ENCODE measurements at places on chromosomes 1 and 21. TPM values are rescaled to one million over a fixed set of nuclear protein-coding genes. Genes with fewer than 3 reads are reported as not detected.
A peak's percentile ranks its signal among the peaks of the same experiment; 100 is the strongest.

ST6GALNAC3 gene
- polyA plus RNA-seq: 5.0 TPM

DNA sequence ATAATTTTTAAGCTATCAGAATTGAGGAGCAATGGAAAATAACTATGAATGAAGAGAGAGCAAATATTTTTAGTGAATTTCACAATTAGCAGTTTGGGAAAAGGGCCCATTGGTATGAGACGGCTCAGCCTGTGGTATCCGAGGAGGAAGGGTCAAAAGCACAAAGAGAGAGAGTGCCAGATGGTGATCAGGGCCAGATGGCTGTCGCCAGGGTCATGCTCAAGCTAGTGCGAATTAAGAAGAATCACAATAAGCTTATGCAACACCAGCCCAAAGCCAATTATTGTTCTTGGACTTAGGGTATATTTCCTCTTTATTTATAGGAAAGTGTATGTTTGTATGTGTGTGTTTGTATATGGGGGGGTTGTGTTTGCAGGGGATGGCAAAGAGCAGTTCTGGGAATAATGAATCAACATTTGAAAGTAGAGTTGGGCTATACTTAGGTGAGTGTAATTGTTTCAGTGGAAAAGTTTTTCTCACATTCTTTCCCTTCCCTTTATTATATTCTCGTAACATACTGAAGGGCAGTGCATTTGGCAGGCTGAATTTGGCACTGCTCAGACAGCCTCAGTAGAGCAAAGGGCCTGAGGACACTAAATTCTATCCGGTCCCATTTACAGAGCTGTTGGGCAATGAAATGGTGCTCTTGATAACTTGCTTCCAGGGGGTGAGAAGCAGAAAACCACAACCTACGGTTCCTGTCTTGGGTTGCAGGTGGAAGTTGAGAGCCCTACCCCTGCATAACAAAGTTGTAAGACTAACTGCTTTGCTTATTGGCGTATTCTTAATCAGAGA, 19.5 kb upstream of the DDR2 start:
- DNase-seq: no peak

KCNQ4 gene
- 35.5 TPM for polyA plus RNA-seq

RGS8 gene
- 0.04 TPM for polyA plus RNA-seq

PKP1 gene
- polyA plus RNA-seq: 4.6 TPM

GRCh38 chr1:213287987-213288386, 236.9 kb downstream of the RPS6KC1 start:
- DNase-seq: no peak

GRCh38 chr21:39575775-39576174, 37.0 kb upstream of the B3GALT5 start:
- no peak for DNase-seq

PROK1 gene
- polyA plus RNA-seq: not detected

DNA sequence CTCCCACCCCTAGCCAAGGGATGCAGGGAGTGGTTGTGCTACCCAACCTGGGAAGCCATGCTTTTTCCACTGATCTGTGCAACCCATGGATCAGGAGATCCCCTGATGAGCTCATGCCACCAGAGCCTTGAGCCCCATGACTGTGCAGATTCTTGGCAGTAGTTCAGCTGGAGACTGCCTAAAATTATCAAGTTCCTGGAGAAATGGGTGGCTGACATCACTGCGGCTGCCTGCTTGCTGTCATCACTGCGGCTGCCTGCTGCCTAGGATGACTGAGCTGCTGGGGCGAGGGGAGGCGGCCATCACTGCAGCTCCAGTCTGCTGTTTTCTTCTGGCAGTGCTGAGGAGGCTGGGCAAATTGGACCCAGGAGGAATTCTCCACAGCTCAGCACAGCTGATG, 159.2 kb downstream of the AGBL4 start:
- DNase-seq: no peak

RNPEP gene
- polyA plus RNA-seq: 18.6 TPM

MTARC2 gene
- polyA plus RNA-seq: 14.9 TPM

- no peak for DNase-seq
These were observed 5.2 kb upstream of the VSIG8 start for GRCh38 chr1:159867664-159868026.

- no peak for DNase-seq
These were observed 17.5 kb upstream of the RAB4A start for GRCh38 chr1:229253151-229253974.

DNA sequence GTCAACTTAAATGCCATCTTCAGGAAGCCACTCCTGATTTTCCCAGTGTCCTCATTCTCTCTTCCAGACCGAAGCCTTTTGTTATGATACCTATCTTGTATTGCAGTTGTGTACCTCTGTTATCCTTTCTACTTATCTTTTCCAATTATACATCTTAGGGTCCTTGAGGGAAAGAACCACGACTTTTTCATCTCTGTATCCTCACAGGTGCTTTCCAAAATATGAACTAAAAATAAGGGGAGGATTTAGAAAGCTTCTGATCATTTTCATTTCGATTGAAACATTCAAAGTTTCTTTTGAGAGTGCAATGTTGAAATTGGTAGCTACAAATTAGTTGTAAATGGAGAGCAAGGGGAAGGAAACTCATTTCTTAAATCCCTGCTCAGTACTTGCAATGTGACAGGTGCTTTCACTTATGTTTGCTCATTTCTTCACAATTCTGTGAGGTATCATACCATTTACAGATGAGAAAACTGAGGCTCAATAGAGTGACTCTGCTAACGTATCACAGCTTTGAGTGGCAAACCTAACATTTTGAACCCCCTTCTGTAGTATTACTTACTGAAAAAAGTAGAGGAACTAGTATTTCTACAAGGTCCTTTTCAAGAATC, 24.2 kb downstream of the SLC19A2 start:
- DNase-seq: no peak

- no peak for DNase-seq
These were observed 149.6 kb downstream of the RHOU start for GRCh38 chr1:228884615-228885566.

GJA9 gene
- 0.33 TPM for polyA plus RNA-seq

DNA sequence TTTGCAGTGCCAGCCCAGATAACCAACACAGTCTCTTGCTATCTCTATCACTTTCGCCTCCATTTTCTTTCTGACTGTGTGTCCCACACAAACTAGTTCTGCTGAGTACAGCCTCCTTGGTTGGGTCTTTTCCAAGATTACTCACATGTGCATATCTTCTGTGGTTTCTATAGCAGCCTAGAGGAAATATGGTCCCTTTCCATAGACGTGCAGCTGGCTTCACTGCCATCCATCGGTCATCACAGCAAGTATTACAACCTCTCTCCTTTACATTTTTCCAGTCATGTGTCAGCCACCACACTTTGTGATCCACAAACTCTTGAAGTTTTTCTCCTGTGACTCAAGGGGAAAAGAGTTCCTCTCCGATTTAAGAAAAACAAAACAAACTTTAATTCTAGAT, 893.4 kb upstream of the ADGRL4 start:
- no peak for DNase-seq

- DNase-seq: no peak
These were observed 730 bp downstream of the CDC42 start for GRCh38 chr1:22053017-22053860.

- no peak for DNase-seq
These were observed 1156.5 kb downstream of the NCAM2 start for GRCh38 chr21:22154579-22155274.

SLFNL1 gene
- polyA plus RNA-seq: 0.59 TPM

DNA sequence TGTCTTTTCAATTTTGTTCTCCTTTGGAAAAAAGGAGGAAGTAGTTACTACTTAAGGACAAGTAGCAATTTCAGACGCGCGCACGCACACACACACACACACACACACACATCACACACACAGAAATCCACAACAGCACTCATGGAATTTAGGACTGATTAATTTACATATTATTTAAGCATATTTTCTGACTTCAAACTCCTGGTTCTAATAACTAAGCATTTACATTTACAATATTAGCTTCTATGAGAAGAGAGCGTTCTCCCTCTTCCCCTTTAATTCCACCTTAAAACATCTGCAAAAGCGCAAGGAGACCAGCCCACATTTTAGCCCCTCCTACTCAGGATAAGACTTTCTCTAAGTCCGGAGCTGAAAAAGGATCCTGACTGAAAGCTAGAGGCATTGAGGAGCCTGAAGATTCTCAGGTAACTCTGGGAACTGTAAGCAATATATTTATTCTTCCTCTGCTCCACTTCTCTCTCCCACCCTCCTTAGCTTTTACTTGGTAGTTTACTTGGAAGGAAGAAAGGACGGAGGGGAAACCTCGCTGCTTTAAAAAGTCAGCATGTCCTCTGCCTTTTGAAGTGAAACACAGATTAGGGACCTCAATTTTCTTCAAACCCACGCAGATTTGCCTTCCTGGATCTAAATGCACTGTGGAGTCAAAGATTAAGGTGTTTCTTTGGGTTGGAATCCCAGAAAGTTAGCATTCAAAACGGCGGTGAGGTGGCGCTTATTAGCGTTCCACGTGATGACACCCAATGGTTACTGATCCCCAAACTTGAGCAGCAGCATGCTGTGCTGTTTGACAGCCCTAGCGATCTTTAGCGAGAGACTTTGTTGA, at the start of gene PLA2G4A:
Gene PLA2G4A (plus strand): TSS at position 339 of the 844 bp plus-strand sequence. CDS start 25,406 bp downstream, outside the sequence.
- peak; percentile 78 for DNase-seq

GRCh38 chr1:226862890-226863289, 7.5 kb upstream of the PSEN2 start:
- DNase-seq: no peak

DNA sequence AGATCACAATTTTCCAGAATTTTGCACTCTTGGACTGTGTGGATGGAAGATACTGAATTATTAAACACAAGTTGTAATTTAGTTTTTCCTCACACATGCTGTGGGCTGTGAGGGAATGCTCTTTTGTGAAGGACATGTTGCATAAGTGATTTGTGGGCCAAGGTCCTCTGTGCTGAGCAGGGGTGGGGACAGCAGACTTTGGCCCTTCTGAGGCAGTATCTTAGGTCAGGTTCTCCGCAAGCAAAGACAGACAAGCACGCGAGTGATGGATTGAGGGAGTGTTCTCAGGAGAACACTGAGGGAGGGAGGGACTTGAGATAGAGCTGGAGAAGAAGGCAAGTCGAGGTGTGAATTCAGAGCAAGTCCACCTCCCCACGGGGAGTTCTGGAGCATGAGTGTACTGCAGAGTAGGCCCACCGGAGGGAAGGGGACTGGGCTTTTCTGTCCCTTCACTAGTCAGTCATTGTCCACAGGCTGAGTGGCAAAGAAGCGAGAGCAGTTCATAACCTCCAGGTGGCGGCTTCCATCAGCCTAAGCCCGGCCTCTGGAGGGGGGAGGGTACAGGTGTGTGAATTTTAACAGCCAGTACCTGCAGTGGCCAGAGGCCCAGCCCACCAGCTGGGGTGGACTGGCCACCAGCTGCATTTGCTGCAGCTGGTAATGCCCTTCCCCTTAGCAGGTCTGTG, 19.1 kb upstream of the CD101 start:
- no peak for DNase-seq

DNA sequence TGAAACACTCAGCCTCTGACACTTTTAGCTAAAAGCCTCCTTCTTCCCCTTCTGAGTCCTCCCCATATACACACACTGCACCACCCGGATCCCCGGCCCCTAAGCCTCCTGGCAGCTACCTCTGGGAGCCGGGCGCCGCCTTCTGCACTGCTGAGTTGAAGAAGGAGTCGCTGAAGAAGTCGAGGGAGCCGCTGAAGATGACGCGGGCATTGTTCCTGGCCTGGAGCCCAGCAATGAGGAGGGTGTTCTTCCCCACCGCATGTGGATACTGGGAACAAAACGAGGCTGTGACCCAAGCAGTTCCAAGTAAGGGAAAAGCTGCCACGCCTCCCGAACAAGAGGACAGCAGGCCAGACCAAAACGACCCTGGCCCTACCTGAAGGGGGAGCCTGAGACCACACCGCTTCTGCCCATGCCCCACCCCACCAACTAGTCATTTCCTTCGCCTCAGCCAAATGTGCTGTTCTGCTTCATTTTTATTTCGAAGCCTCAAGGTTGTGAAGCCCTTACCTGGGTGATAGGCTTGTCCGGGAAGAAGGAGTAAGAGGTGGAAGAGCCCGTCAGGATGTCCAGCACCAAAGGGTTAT, 7.0 kb downstream of the DDOST start:
- no peak for DNase-seq

PCSK9 gene
- polyA plus RNA-seq: 3.9 TPM

RIPK4 gene
- polyA plus RNA-seq: 0.15 TPM

DNA sequence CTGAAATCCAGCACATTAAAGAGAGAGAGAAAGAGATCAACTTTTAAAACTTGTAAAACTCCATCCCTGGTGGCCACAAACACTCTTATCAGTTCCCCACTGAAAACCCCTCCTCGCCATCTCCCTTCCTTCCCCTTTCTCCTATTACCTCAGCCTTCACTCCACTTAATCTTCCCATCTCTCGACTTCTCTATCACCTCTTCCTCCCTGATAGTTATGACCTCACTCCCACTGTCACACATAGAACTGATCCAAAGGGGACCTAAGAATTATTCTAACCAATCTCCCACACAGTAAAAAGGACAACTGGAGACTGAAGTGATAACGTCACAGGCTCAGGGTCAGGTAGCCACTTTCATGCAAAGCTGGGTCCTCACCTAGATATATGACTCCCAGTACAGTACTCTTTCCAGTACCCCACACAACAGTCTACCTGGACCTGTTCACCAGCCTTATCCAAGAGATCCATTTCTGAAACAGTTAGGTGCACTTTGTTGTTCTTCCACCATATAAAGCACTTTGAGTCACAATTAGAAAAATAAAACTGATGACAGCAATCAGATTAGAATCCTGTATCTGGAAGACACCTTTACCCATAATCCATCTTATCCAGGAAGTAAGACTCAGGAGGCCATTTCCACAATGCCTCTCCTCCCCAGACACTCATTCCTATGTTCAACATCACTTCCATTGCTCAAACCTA, 324.8 kb downstream of the SMYD3 start:
- no peak for DNase-seq

FGR gene
- 1.4 TPM for polyA plus RNA-seq

TCHHL1 gene
- not detected for polyA plus RNA-seq

GRCh38 chr1:29389533-29390041, 153.3 kb downstream of the PTPRU start:
- DNase-seq: no peak

DNA sequence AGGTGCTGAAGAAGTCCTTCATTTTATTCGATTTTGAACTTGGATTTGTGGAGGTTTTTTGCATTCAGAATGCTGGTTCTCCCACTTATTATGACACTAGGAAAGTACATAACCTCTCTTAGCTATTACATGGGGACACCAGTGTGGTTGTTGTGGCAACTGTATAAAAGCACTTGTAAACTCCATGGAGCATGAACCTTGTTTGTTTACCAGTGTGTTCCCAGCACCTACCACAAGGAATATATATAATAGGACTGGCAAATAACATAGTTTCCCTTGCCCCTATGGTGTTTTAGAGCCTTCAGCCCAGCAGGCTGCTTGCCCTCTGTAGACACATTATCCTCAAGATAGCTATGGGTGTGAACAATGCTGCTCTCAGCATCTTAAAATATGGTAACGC, 43.1 kb downstream of the RASSF5 start:
- DNase-seq: no peak

SLC25A44 gene
- 10.8 TPM for polyA plus RNA-seq

- no peak for DNase-seq
These were observed 122.9 kb downstream of the DMRTA2 start for GRCh38 chr1:50300297-50300696.

DHRS3 gene
- polyA plus RNA-seq: 13.2 TPM
